Inflammatory macrophage treated with lipopolysaccharide for 4 hours (primary cell): ENCODE measurements at places on chromosomes 3 and 15.

DNA sequence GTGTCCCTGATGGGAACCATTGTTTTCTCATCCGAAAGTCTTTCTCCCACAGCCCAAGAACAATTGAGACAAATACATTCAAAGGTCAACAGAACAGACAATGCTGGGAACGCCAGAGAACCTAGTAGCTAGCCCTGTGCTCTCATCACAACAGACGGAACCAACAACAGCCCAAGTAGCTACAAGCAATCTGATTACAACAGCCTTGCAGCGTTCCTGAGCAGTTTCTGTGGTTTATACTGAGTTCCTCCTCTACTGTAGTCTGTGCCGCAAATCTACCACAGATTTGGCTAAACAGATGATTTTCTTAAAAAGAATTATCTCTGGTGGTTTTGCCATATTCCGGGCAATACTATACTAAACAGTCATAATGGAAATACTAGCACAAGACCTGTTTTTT is 435.6 kb downstream of the MECOM start:
- DNase-seq = peak; percentile 19

DNA sequence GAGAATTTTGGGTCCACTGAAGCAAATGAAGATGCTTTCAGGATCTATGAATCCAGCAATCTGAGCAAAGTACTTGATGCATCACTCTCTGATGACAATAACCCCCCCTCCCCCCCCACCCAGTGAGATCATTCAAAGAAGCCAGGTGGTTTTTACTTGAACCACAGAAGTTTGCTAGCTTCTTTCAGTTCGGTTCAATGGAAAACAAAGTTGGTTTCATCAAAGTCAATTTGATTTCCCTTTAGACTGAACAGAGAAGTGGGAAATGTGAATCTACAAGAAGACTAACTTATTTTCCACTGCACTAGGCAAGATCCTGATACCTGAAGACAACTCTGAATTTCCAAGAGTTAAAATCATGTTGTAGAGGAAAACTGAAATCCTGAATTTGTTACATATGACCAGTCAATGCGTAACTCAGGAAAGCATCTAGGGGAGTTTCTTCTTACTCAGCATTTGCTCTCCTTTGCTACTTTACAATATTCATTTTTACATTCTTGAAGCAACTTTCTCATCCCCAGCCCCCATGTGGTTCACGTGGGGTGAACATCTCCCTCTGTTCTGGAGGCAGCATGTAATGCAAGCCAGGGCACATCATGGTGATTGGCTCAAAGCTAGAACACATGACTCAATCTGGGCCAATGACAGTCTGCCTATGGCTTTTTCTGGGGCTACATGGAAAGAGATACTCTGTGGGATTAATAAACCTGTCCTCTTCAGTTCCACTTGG is 572.6 kb downstream of the FOXP1 start:
- no peak for DNase-seq

DNA sequence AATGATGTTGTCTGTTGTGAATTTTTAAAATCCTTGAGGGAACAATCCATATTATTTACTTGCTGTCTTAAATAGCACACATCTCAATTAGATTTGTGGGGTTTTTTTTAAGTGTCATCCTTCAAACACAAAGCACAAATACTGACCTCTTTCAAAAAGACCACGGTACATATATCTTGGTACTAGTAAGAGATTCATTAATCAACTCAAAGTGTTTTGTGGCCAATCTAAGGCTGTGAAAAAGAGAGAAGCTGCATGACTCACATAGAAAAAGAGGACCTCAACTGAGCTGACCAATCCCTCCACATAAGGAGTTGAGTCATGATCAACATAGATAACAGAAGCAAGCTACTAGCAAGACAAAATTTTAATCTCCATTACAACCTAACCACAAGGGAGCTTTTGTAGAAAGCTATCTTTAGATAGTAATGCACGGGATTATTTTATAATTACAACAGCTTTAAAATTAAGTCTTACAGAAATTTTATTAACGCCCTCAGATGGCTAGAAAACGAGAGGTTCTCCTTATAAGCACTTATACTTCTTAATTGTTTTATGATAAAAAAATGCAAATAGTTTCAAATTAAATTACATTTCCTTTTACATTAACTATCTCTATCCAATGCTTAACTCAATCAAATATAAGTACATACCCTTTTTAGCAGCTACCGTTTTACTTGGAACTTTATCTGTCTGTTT is 60.5 kb downstream of the TOP2B start:
- peak; percentile 86 for DNase-seq

GRCh38 chr15:90002428-90002844 is 1.3 kb downstream of the ZNF710 start:
- DNase-seq = peak; percentile 38

DNA sequence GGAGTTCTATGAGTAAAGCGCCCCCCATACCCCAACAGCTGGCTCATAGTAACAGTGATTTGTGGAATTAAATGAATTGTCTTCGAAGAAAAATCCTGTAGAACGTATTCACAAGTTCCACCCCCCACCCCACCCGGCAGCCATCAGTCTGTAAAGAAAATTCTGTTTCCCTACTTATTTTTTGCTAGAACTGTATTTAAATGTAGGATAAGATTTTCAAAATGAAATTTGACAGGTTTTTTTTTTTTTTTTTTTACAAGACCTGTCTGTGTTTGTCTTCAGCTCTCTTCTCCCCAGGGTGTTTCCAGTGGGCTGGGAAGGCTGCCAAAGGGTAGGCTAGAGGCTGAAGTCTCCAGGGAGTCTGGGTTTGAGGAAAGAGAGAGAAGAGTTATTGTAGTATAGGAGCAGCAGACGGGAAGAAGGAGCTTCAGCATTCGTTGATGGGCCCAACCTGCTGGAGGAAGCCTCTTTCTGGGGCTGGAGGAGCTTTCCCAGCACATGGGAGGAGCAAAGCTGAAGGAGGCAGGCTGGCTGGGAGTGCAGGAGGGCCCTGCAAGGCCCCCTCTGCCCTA is 130.6 kb upstream of the SEMA6D start:
- no peak for DNase-seq
